Left lung (tissue), 14 donors: ENCODE measurements at places on chromosomes 12 and 14. TPM values are rescaled to one million over a fixed set of nuclear protein-coding genes. Genes with fewer than 3 reads are reported as not detected.

The ZFYVE26 gene
- 16.8 TPM for polyA plus RNA-seq

GRCh38 chr12:48744251-48745008, 27.9 kb upstream of the CCNT1 start:
- no peak for DNase-seq

DNA sequence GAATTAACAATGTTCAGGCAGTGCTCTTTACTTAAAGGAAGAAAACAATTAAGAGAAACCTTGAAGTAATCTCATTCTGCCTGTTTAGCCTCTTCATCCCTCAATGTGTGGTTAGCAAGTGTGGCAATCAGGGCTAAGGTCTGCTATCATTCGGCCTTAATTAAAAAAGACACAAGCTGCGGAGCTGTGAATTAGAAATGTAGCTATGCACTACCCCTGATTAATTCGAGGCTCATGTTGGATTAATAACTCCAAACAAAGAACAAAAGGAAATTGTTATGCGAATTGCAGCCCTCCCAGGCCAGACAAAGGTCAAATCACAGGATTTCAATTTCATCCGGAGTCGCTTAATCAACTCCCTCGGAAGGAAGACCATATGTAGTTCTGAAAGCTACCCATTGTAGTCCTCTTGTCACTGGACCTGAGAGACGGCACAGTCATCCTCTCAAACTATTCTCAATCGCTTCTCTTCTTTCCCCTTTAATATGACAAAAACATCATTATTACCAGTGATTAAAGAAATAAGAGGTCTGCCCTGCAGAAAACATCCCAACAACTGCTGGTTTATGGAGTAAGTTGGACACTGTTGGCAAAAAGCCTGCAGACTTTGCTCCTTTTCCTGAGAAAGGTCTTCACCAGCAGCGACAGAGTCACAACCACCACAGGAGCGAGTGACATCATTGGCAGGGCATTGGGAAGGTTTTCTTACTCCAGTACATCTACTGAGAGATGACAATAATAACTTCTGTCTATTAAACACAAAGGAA, 71.1 kb upstream of the SOX5 start:
- DNase-seq, result no peak

DNA sequence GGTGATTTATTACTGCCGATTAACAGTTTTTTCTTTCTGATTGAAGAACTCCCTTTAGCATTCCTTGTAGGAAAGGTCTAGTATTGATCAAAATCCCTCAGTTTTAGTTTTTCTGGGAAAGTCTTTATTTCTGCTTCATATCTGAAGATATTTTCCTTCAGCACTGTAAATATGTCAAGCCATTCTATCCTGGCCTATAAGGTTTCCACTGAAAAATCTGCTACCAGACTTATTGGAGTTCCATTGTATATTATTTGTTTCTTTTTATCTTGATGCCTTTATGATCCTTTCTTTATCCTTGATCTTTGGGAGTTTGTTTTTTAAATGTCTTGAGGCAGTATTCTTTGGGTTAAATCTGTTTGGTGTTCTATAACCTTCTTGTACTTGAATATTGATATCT, 55.0 kb upstream of the TMTC1 start:
- DNase-seq, result no peak
